ENCODE measurements at places on chromosomes 13 and 19.

DNA sequence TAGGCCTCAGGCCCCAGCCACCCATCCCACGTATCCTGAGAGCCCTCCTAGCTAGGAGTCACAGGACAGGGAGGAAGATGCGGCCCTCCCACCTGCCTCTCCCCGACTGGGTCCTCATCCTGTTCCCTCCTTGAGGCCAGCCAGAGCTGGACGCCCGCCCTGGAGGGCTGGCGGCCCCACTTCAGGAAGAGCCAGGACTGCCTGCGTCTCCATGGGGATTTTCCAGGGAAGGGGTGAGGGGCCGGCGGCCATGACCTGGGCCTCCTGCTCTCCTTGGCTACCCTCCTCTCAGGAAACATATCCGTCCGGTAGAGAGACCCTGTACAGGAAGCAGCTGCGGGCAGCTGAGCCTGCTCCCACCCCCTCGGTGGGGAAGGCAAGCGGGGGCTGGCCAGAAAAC, 11.3 kb upstream of the PRKD2 start:
- no peak for DNase-seq

- no peak for DNase-seq
Observed at GRCh38 chr19:29539131-29539530, 13.3 kb downstream of the VSTM2B start.

GRCh38 chr19:1511318-1512317, 1.2 kb downstream of the ADAMTSL5 start:
- DNase-seq: no peak

DNA sequence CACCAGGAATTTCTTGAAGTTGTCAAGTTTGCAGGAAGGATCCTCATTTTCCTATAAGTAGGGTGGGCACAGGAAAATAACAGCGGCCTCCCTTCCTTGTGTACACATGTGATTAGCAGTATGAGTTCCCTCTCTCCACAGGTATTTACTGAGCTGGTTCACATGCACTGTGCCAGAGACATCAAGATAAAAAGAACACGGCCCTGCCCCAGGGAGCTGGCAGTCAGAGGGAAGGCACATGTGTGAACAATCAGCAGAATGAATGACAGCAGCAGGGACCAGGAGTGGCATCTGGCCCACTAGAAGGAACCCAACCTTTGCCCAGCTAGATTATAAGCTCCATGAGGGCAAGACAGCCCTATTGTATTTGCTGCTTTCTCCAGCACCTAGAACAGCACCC, 13.9 kb downstream of the DOCK9 start:
- no peak for DNase-seq

DNA sequence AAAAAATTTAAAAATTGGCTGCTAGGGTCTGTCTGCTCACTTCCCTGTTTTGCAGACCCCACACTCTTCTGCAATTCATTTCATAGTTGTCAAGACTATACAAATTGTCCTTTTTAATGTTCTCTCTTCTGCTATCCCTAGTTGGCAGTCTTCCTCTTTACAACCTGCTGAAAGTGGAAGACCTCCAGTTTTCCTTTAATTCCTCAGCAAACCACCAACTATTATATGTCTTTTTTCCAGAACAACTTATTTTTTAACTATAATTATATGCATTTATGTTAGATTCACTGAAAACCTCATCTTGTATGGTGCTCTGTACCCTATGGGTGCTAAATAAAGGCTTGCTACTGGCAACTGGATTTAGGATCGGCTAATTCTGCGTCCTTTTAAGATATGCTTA, 1.1 kb upstream of the PHF11 start:
- no peak for DNase-seq

GRCh38 chr13:28475916-28476725, 18.8 kb downstream of the FLT1 start:
- DNase-seq: no peak

DNA sequence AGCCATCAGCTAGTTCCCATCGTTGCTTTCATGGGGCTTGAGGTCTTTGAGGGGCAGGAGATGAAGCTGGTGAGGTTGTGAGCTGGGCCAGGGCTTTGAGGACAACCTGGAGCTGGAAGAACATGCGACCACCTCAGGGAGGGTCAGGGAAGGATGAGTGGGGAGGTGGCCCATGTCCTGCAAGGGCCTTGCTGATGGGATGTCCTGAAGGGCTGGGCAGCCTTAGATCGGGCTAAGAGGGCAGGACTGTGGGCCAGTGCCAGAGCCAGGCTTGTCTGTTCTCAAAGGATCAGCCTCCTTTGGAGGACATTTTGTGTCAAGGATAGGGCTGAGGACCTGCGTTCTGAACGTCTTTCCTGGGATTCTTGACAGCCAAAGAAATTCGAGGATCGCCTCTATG, 10.5 kb downstream of the CYTH2 start:
- DNase-seq: no peak

DNA sequence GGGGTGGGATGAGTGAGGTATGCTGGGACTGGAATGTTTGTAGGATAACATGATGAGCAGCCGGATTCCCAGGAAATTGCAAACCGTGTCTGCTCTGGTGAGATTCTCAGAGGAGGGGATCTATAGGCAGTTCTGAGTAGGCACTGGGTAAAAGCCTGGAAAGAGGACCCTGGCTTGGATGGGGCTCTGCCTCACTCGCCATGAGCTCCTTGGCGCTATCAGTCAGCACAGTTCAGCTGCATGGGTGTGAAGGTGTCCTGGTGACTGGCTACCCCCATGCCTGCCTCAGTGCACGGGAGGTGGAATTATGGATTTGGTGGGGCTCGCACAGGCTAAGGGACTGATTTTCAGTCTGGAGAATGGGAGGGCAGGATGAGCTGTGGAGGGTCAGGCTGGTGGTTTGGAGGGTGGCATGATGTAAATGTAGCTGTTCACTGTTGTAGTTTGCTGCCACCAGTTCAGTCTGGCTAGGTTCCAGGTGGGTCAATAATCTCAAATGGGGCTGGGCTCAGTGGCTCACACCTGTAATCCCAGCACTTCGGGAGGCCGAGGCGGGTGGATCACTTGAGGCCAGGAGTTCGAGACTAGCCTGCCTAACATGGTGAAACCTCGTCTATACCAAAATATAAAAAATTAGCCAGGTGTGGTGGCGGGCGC, 9.2 kb upstream of the ZNF627 start:
- DNase-seq: no peak

DNA sequence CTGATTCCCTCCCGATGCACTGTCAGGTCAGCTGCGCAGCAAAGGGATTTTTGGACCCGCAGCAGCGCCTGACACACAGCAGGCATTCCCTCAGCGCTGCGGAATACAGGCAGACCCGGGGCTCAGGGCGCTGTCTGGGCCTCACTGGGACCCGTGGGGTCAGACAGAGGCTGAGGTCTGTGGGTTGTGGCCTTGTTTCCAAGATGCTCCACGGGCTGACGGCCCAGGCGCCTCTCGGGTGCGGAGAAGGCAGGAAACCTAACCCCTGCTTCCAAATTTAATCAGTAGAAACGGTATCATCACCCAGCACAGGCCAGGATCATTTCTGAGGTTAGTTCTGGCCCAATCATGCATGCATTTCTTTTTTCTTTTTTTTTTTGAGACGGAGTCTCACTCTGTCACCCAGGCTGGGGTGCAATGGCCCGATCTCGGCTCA, 686 bp upstream of the RNF126 start:
- DNase-seq: no peak

DNA sequence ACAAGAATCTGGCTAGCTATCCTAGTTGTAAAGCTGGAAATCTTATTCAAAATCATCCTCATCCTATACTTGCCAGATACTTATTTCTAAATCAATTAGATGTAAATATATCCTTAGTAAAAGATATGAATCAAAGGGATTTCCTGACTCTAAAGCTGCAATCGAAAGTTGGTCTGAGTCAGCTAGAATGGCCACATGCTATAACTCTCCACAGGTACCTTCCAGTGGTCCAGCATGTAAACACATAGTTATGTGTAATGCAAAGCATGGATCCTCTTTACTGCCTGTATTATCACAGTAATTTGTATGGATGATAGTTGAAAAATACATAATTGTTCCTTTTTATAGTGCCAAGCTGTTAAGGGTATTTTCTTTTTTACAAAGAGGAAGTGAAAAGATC, 27.4 kb downstream of the SLITRK6 start:
- DNase-seq: no peak

GRCh38 chr19:13010038-13010991, 15.0 kb downstream of the NFIX start:
- no peak for DNase-seq

GRCh38 chr13:113216254-113217048, 7.0 kb downstream of the CUL4A start:
- no peak for DNase-seq

- no peak for DNase-seq
Observed at GRCh38 chr19:46828484-46828883, 22.2 kb downstream of the AP2S1 start.

- no peak for DNase-seq
Observed at GRCh38 chr13:42022336-42022735, 26.1 kb upstream of the DGKH start.

DNA sequence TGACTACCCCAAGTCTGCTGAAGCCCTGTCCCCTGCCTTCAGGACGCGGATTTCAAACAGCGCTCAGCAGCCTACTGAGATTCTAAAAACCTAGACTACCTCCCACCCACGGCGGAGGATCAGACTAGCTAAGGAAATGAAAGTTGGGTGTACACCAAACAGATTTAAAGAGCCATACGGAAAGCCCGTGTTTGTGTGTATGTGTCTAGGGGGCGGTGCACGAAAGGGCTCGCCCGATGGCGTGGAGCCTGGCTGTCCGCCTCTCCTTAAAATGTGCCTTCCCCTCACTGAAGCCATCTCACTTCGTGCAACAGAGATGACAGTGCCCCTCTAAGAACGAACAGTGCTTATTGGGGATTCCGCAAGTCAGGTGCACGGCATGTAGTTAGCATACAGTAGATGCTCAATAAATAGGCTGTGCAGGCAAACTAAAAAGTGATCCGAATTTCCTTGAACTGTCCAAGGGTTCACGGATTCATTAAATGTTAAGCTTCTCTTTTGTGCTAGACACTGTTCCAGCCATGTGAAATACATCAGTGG, 639 bp downstream of the LENG1 start:
- peak; percentile 58 for DNase-seq

- DNase-seq: peak; percentile 77
Observed at GRCh38 chr13:106373304-106373988, 162.0 kb downstream of the EFNB2 start.

DNA sequence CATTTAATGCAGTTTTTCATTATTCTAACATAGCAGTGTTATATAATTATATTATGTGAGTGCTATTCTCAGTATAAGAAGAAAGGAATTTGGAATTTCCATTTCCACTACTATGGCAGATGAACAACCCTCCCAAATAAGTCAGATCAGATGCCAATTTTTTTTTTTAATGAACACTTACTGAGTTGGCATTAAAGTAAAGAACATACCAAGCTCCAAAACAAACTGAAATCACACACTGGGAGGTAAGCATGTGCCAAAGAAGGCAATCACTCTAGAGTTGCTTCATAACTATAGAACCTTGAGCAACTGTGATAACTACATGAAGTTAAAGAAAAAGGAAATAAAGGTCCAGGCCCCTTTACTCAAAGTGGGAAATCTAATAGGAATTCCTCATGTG, 90.3 kb downstream of the RNF17 start:
- no peak for DNase-seq

GRCh38 chr13:114032126-114032799, 58.4 kb upstream of the C13orf46 start:
- no peak for DNase-seq

- DNase-seq: no peak
Observed at GRCh38 chr13:50970956-50971355, 61.4 kb downstream of the RNASEH2B start.

DNA sequence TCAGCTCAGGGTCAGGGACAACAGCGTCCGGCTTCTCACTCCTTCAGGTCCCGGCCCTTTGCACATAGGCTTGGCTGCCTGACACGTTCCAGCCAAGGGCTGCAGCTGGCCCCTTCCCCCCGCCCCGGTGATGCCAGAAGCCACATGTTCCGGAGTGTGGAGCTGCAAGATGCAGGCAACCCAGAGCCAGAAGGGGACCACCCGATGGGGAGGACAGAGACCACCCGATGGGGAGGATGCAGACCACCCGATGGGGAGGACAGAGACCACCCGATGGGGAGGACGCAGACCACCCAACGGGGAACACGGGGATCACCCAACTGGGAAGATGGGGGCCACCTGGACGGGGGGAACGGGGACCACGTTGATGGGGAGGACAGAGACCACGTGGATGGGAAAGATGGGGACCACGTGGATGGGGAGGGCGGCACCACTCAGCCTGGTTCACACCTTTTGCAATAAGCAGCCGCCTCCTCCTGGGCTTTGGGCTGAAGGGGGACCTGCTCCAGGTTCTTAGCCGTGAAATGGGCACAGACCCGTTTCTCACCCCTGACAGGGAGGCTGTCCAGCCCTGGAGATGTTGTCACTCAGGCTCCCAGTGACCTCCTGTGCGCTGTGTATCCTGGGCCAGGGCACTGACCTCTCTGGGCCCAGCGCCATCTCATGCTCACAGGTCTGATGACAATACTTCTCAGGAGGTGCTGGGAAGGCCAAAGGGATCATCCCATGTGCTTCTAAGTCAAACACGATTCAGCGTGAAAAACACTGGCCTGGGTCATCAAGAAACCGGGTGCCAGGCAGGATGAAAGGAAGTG, 34.5 kb downstream of the C13orf46 start:
- no peak for DNase-seq

GRCh38 chr13:92265408-92265807, 867.0 kb downstream of the GPC5 start:
- DNase-seq: no peak

- DNase-seq: no peak
Observed at GRCh38 chr13:112154301-112155060, 87.5 kb downstream of the SOX1 start.

DNA sequence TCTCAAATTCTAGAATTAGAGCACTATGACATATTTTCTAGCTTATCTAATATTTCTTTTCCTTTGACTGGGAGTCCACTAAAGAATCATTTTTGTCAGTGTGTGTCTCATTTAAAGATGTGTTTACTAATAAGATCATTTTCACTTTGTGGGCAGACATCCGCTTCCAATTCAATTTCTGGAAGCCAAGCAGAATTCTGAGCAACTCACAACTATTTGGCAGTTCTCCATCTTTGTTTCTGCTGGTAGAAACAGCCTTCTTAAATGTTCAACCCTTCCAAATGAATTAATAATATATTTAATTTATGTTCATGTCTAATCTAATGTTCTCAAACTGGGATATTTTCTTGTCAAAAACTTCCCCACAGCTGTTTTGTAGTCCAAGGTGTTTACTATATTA, 411.8 kb downstream of the KCTD12 start:
- no peak for DNase-seq

GRCh38 chr19:49637821-49638738, 1.9 kb downstream of the RRAS start:
- no peak for DNase-seq

- peak; percentile 38 for DNase-seq
Observed at GRCh38 chr13:47455626-47456025, 545.4 kb downstream of the SUCLA2 start.
